ENCODE measurements at places on chromosomes 11 and 22.

GRCh38 chr22:39832627-39833074 is 60.9 kb downstream of the ENTHD1 start:
- no peak for DNase-seq

DNA sequence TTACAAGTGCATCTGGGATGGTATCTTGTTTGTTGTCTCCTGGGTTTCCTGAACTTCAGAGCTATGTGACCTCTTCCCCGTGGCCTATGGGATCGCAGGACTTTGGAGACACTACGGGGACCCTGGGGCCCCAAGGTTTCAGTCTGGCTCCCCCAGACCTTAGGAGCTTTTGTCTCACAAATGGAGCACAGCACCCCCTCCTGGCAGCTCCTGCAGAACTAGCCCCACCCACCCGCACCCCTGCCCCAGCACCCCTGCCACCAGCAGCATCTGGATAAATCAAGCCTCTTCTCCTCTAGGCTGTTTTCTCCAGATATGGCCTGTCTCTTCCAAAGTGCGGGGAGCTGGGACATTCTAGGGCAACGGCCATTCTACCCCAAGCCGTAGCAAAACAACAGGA is 10.4 kb downstream of the RCOR2 start:
- DNase-seq, result peak; percentile 81

- DNase-seq, result no peak
Observed at GRCh38 chr11:59556917-59557348, 45.6 kb downstream of the OR4D9 start.

- DNase-seq, result no peak
Observed at GRCh38 chr11:73585834-73586575, 11.9 kb downstream of the FAM168A start.

GRCh38 chr22:42773167-42773566 is 52.5 kb upstream of the A4GALT start:
- DNase-seq, result no peak

- DNase-seq, result no peak
Observed at GRCh38 chr11:1140642-1141490, 16.9 kb upstream of the MUC5AC start.

- DNase-seq, result no peak
Observed at GRCh38 chr11:76026281-76026680, 180.0 kb downstream of the WNT11 start.

DNA sequence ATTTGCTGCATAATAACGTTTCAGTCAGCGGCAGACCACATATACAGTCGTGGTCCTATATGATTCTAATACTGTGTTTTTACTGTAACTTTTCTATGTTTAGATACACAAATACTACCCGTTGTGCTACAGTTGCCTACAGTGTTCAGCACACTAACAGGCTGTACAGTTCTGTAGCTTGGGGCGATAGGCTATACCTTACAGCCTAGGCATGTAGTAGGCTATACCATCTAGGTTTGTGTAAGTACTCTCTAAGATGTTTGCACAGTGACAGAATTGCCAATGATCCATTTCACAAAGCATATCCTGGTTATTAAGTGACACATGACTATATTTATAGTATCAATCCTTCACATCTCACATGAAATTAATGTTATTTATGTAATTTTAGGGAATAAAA is 78.2 kb downstream of the YAP1 start:
- no peak for DNase-seq

- DNase-seq, result peak; percentile 63
Observed at GRCh38 chr11:59767225-59767611, 12.0 kb downstream of the STX3 start.

DNA sequence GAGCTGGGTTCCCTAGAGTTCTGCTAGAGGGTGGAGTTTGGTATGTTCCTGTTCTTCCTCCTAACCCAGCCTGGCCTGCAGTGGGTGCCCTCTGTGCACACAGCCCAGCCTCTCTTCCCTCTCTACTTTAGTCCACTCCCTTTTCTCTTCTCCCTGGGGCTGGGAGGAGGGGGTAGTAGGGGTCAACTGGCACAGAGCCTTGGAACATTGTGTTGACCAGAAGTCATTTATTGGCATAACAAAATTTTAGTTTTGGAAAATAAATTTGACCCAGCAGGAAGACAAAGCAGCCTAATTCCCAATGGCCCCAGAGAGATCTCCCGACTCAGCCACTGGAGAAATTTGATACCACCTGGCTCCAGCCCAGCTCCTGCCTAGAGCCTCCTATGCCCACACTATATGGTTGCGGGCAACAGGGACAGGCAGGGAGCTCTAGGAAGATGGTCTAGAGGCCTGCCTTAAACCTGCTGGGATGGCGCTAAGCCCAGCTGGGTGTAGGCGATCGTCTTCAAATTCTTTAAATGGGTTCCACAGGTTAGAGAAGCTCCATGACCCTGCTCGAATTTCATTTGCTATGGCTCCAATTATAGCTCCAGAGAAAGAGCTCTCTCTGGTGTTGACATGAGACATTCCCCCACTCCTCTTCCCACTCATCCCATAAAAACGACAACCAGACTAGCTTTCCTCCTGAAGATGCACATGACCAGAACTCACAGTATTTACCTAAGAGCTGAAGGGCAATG is 9.9 kb downstream of the PCSK7 start:
- peak; percentile 28 for DNase-seq

- DNase-seq, result no peak
Observed at GRCh38 chr11:3995949-3996554, 98.5 kb upstream of the RRM1 start.

DNA sequence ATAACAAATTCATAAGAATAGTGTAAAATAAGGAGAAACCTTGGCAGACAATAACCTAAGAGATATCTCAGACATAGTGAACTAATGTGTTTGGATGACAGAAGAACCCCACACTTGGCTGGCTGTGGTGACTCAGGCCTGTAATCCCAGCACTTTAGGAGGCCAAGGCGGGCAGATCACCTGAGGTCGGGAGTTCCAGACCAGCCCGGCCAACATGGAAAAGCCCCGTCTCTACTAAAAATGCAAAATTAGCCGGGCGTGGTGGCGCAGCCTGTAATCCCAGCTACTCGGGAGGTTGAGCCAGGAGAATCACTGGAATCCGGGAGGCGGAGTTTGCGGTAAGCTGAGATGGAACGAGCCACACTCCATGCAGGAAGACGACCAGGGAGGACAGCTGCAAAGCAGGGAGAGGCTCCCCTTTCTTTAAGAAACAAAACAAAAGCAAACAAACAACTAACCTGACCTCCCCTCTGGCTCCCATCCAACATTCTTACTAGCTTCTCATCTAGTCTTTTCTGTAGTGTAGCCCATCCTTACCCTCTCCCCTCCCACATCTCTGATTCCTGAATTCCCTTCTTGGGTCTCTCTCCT is 84.2 kb downstream of the ZNF280B start:
- no peak for DNase-seq

GRCh38 chr22:36480941-36481392 is 473 bp downstream of the TXN2 start:
- DNase-seq, result no peak

GRCh38 chr22:50699756-50700386 is 27.2 kb downstream of the SHANK3 start:
- no peak for DNase-seq

DNA sequence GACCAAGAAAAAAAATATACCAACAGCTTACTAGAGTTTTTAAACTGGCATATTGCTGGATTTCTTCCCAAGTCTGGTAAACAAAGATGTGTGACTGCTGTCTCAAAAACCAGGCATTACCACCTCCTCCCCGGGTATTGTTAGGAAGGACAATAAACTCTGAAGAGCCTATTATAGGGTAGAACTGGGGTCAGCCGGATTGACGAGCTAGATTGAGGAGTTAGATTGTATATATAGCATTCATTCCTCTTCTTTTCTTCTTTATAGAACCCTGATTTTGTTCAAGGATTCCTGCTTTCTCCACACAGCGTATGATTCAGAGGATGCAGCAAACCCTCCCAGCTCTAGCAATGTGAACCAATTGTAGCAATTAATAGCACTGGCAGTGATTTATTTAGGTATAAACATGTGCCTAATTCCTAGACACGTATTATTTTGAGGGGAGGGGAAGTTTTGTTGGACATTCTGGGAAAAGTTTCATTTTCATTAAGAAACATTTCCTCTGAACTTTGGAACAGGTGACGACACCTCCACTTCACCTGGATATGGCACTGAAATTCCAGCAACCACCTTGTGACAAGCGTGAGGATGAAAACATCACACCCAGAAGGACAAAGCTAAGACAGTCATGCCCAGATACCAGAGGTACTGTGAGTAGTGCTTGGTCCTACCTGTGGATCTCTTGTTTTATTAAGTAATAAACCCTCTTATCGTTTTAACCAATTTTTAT is 679.4 kb upstream of the KIRREL3 start:
- DNase-seq, result no peak

GRCh38 chr11:15737320-15737719 is 619.0 kb downstream of the SOX6 start:
- DNase-seq, result no peak

DNA sequence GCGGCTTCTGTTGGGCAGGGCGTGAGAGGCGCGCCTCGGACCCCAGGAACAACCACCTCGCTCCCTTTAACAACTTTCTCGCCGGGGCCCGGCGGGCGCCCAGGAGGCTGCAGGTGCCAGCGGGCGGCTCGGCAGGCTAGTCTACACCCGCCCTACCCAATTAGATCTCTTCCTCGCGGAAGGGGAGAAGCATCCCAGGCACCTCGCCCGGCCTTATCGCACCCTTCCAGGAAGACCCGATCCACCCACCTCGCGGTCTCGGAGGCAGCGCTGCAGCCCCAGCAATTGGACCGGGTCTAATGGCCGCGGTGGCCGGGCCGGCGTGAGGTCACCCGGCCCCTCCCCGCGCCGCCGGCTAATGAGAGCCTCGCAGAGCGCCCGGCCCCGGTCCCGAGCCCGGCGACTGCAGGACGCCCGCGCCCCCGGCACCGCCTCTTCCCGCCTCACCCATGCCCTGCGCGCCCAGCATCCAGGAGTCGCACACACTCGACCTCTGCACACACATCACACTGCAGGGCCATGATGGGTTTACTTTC is at the start of gene PLAAT3:
Gene PLAAT3, minus strand, starts transcription at position 298 of the 536 bp plus-strand sequence. CDS start 419 bp downstream, outside the sequence.
- DNase-seq, result peak; percentile 72

GRCh38 chr11:128891913-128892398 is 800 bp downstream of the KCNJ5 start:
- no peak for DNase-seq

DNA sequence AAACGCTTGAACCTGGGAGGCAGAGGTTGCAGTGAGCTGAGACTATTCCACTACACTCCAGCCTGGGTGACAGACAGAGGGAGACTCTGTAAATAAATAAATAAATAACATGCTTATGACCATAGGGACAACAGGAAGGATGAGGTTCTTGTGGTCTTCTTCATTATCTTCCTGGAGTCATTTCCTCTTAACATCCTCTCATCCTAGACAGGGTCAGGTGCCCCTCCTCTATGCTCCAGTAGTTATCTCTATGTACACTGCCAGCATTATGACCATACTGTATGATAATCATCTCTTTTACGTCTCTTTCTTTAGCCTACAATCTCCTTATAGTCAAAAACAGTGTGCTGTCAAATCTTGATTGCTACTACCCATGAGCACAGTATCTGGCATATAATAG is 17.7 kb downstream of the RAB30 start:
- no peak for DNase-seq

Measured in activated effector memory CD4-positive, alpha-beta T cell treated with anti-CD3 and anti-CD28 coated beads, Interleukin-2, amount 50 U/mL, for 16 hours (primary cell).